ENCODE measurements at places on chromosomes 5 and 9.

GRCh38 chr9:35812025-35812602 is at the start of gene SPAG8:
SPAG8 (minus strand) TSS chr9:35812262; CDS start chr9:35812147, 115 bp downstream.
- DNase-seq = peak; percentile 92

GRCh38 chr5:178730940-178731265 is 444 bp upstream of the ZNF354A start:
- no peak for DNase-seq

GRCh38 chr5:134458234-134459009 is 46.7 kb upstream of the CDKN2AIPNL start:
- no peak for DNase-seq

DNA sequence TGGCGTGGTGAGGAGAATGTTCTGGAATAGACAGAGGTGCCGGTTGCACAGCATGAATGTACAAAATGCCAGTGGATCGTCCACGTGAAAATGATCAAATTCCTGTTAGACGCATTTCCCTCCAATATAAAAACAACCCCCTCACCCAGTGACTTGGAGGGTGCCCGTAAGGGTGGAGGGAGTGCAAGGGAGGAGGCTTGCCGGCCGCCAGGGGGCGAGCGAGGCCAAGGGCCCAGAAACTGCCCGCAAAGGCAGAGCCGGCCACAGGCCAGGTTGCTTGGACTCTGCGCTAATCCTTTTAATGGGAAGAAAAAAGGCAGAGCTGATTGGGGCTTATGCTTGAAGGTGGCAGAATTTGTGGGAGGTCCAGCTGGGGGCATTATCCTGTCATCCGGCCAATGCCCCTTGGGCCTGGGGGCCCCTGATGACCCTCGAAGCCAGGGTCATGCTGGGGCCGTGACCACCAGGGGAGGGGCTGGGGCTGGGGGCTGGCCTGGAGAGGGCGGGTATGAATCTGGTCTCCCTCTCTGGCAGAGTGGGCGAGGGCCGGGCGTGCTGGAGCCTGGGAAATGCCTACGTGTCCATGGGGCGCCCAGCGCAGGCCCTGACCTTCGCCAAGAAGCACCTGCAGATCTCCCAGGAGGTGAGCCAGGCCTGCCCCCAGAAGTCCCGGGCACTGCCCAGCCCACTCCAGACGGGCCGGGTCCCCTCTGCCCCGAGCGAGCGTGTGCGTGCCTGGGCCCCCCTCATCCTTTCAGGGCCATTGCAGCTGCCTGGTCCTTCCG is 12.0 kb downstream of the GPSM1 start:
- no peak for DNase-seq

DNA sequence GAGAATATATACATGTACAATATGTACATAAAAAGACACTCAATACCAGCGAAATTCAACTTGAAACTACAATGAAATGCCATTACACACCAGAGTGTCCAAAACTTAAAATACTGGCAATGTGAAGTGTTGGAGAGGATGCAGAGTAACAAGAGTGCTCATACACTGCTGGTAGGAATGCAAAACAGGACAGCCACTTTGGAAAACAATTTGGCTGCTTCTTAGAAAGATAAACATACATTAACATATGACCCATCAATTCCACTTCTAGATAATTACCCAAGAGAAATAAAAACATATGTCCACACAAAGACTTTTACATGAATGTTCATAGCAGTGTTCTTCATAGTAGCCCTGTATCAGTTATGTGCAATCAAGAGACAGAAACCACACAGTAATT is 39.4 kb upstream of the BARX1 start:
- no peak for DNase-seq

GRCh38 chr5:76926329-76927105 is 26.3 kb upstream of the CRHBP start:
- DNase-seq = no peak

- DNase-seq = no peak
These were observed 7.1 kb upstream of the CD180 start for GRCh38 chr5:67203701-67204074.

GRCh38 chr9:85237478-85237877 is 504.3 kb downstream of the AGTPBP1 start:
- no peak for DNase-seq

DNA sequence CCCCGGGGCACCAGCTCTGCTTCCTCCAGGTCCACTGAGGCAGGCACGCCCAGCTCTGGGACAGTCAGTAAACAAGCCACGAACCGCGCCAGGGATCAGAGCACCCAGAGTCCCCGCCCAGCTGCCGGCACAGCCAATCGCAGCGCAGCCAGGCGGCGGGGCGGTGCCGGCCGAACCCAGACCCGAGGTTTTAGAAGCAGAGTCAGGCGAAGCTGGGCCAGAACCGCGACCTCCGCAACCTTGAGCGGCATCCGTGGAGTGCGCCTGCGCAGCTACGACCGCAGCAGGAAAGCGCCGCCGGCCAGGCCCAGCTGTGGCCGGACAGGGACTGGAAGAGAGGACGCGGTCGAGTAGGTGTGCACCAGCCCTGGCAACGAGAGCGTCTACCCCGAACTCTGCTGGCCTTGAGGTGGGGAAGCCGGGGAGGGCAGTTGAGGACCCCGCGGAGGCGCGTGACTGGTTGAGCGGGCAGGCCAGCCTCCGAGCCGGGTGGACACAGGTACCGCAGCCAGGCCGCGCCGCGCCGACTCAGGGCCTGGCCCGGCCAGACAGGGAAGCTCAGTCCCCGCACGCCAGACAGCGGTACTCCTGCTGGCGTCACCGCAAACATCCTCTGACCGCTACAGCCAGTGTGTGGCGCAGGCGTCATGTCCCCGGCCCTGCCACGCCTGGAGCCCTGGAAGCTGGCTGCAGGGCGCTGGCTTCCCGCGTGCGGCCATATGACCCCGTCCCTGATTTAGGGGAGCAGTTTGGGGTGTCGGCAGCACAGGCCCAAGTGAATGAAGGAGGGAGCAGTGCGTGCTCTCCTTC is at the start of gene CTSL:
CTSL (plus strand) TSS at position 220 of the 810 bp plus-strand sequence. CDS start 1,485 bp downstream, outside the sequence.
- DNase-seq = peak; percentile 56

GRCh38 chr9:133125941-133126696 is 5.1 kb upstream of the RALGDS start:
- no peak for DNase-seq

GRCh38 chr9:33329117-33329563 is 38.8 kb downstream of the NFX1 start:
- no peak for DNase-seq

- DNase-seq = no peak
These were observed 716.5 kb downstream of the MTRR start for GRCh38 chr5:8585230-8586018.

DNA sequence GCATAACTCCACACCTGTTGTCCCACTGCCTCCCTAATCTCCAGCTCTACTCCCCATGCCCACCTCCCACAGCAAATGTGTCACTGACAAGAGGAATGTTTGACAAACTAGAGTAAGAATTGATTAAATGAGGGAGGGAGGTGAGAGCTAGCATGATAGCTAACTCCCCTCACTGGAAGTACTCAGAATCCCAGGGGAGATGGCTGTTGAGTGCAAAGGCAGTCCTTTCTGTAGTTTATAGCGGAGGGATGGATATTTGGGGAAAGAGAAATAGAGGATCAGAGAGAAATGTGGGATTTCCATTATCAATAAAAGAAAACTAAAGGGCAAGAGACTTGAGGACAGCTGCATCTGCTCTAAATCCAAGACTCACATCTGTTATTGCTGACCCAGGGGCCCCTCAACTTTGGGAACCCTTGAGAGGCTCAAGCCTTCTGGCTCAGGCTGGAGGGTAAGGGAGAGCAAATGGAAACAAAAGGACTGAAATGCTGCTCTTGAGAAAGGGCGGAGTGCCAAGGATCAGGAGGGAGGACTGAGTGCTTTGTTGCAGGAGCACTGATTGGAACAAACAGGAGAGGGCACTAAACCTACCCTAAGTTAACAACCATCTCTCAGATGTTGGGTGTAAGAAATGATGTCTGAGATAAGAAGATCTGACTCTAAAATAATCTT is 372.1 kb downstream of the NTRK2 start:
- DNase-seq = no peak

DNA sequence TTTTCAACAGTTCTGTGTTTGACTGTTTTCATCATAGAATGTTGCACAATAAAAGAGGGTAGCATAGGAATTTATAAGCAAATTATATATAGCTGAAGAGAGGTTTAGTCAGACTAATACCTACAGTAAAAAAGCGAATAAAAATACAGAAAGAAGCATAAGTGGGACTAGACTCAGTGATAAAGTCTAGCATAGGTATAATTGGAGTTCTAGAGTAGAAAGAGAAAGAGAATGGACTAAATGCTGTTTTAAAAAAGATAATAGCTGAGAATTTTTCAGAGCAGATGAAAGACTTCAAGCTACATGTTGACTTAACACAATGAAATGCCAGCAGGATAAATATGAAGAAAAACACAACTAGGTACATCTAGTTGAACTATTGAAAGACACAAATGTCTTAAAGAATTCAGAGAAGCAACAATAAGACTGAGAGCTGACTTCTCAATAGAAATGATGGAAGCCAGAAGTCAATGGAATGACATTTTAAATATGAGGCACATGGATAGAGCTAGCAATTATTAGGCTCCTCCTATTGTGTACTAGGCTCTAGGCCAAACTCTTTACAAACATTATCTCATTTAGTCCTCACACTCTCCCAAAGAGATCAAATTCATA is 573.9 kb downstream of the ZNF608 start:
- no peak for DNase-seq

GRCh38 chr9:88418715-88419540 is 30.7 kb downstream of the SPIN1 start:
- DNase-seq = no peak

GRCh38 chr5:142547445-142548380 is 138.2 kb downstream of the FGF1 start:
- no peak for DNase-seq

- DNase-seq = no peak
These were observed 3.4 kb downstream of the SNX18 start for GRCh38 chr5:54520940-54521339.

- no peak for DNase-seq
These were observed 225.7 kb upstream of the KLF9 start for GRCh38 chr9:70639853-70640814.

GRCh38 chr9:20815923-20816703 is 132.1 kb downstream of the FOCAD start:
- no peak for DNase-seq

DNA sequence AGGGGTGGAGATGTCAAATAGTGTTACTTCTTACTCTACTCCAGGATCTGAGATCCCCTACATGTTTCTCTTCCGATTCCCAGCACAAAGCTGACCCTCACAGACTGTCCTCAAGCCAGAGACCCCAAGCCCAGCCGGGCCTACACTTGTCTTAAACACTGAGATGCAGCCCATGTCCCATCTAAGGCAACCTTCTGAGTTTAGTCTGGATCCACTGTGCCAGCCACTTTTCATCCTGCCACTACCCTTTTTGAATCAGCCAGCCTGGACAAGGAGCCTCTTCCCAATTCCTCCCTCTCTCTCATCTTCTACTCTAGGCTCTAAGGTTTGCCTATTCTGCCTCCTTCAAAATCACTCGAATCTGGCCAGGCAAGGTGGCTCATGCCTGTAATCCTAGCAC is 6.2 kb upstream of the MYORG start:
- DNase-seq = no peak

- DNase-seq = no peak
These were observed 154.4 kb upstream of the FBXL17 start for GRCh38 chr5:108536321-108536720.

DNA sequence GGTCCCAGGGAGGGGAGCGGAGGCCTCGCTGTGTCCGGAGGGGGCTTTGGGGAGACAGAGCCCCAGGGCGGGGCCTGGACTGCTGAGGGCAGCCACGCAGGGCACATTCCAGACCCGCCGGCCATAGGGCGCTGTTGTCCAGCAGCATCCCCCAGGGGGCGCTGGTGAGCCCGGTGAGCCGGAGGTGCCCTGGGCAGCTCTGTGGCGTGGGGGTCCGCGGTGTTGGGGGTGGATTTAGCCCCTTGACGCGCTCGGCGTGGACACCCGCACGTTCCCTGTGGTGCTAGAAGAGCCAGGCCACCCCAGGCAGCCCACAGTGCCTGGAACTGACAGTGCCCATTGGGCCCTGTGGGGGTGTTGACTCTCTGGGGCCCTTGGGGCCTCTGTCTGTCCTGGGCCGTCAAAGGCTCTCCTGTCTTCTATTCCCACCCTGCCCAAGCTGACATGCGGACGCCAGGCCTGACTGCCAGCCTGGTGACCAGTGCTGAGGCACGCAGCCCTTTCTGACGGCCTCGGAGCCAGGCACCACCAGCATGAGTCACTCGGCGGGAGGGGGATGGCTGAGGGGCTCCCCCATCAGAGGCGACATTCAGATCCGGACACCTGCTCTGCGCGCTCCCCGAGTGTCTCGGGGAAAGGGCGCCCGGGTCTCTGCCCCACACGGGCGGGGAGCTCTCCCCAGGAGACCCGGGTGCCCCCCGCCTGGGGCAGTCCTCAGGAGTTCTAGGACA is 23.9 kb downstream of the TPPP start:
- no peak for DNase-seq

GRCh38 chr9:98806394-98807035 is 955 bp upstream of the GALNT12 start:
- DNase-seq = no peak

DNA sequence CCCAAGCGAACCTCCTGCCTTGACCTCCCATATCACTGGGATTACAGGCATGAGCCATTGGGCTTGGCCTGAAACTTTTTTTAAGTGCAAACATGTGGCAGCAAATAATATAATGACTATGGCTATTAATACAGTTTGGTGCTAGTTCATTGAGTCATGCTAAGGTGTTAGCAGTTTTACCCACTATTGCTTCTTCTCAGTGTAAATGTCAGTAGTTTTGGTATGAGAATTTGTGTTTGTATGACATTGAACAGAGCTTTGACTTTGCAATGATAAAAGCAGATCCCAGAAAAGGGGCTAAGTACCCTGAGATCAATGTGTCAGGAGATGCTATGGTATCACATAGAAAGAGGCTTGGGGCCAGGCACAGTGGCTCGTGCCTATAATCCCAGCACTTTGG is 67.2 kb downstream of the WDR41 start:
- DNase-seq = no peak

GRCh38 chr5:170644501-170644900 is 139.0 kb upstream of the GABRP start:
- no peak for DNase-seq

DNA sequence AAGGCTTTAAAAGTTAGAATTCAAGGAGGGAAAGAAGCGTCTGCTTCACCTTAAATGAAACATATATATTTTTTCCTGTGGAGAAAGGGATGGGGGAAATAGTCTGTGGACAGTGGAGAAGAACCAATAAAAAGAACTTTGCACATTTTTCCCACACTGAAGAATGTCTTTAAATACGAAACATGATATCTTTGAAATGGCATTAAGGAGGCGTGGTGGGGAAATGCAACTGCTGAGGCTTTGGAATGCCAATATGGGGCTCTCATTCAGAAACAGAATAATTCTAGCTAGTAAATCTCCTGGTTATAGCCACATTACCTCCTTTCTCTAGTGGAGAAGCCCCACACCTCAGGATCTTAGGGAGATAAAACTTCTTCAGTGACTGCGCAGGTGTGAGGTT is 46.8 kb downstream of the TNC start:
- DNase-seq = no peak

DNA sequence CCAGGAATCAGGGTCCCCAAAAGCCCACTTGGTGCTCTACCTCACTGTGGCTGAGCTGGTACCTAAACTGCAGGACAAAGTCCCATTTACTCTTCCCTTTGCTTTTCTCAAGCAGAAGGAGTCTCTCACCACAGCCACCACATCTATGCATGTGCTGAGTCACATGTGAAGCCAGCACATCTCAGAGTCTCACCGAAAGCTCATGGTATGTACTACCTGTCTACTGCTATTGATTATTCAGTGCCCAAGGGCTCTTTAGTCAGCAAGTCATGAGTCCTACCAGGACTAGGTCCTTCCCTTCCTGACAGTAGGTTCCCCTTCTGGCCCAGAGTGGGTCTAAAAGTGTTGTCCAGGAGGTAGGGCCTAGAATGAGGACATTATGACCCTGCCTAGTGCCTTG is 130.7 kb upstream of the NTRK2 start:
- no peak for DNase-seq
